ENCODE measurements at places on chromosomes 6 and 20. TPM values are rescaled to one million over a fixed set of nuclear protein-coding genes. Genes with fewer than 3 reads are reported as not detected.

- H3K4me1 ChIP-seq, result no peaks in the 10 kb centered on the region
- no peak for DNase-seq
- no peaks in the 10 kb centered on the region for H3K36me3 ChIP-seq
- no peaks in the 10 kb centered on the region for H3K27me3 ChIP-seq
Measured at GRCh38 chr6:140090871-140091270, 716.4 kb upstream of the CITED2 start.

- DNase-seq, result no peak
- peaks cover 61% of the 10 kb centered on the region for H3K4me1 ChIP-seq
- H3K27me3 ChIP-seq, result no peaks in the 10 kb centered on the region
- no peak overlapping the region for H3K4me3 ChIP-seq
- no peak overlapping the region for H3K27ac ChIP-seq
Measured at GRCh38 chr20:10428008-10428407, 6.0 kb downstream of the MKKS start.

DNA sequence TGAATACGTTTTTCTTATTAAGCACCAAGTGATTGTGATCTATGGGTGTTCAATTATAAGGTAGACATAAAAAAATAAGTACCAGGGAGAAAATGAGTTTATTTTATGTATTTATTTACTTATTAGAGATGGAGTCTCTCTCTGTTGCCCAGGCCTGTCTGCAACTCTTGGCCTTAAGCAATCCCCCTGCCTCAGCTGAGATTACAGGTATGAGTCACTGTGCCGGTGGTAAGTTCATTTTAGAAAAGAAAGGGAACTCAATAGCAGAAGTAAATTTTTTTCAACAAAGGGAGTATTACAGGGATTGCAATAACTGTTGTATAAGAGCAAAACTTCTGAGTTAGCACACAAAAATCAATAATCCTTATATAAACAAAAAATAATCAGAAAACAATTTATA lies 98.7 kb upstream of the FUT9 start:
- H3K27ac ChIP-seq, result no peak overlapping the region
- H3K36me3 ChIP-seq, result no peaks in the 10 kb centered on the region
- H3K4me3 ChIP-seq, result no peak overlapping the region
- H3K27me3 ChIP-seq, result no peaks in the 10 kb centered on the region
- no peak for DNase-seq

DNA sequence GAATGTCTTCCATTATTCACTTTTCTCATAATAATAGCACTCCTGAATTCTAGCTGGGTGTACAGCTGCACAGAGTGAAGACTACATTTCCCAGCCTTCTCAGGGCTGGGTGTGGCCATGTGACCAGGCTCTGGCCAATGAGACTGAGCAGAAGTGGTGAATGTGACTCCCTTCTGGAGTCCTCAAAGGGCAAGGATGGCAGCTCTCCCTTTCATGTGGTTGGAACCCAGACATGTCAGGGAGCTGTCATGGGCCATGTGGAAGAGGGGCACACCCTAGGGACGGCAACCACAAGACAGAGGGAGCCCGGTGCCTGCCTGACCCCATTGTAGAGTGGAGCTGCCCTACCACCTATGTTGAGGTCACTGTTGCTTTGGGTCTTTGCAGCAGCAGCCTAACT lies 312.8 kb upstream of the SULF2 start:
- H3K27ac ChIP-seq, result no peak overlapping the region
- H3K4me3 ChIP-seq, result no peak overlapping the region
- no peaks in the 10 kb centered on the region for H3K4me1 ChIP-seq
- no peak for DNase-seq

GRCh38 chr20:54350415-54350814 lies 125.0 kb upstream of the DOK5 start:
- H3K4me1 ChIP-seq, result no peaks in the 10 kb centered on the region
- no peaks in the 10 kb centered on the region for H3K36me3 ChIP-seq
- no peak for DNase-seq
- no peaks in the 10 kb centered on the region for H3K27me3 ChIP-seq
- H3K4me3 ChIP-seq, result no peak overlapping the region

- H3K4me3 ChIP-seq, result peak overlapping the region; percentile 76
- no peaks in the 10 kb centered on the region for H3K27me3 ChIP-seq
- DNase-seq, result no peak
- H3K36me3 ChIP-seq, result peaks cover 23% of the 10 kb centered on the region
- H3K27ac ChIP-seq, result peak overlapping the region; percentile 94
Measured at GRCh38 chr20:6006603-6006949, 47.3 kb downstream of the LRRN4 start.

DNA sequence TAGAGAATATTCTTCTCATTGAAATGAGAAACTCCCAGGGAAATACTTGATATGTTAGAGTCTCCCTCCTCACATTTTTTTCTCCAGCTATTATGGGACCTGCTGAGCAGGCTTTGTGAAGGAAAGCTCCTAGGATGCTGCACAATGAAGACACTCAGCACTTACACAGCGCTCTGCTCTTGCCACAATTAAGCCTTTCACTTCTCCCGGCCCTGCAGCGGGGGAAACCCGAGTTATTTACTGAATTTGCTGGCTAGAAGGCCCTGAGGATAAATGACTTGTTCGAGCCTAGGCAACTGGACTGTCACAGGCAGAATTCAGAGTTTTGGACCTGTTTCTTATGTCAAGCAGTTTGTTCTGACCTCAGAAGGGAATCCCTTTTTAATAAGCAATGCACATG lies 102.0 kb downstream of the MAP3K7 start:
- H3K4me1 ChIP-seq, result no peaks in the 10 kb centered on the region
- no peaks in the 10 kb centered on the region for H3K27me3 ChIP-seq
- H3K36me3 ChIP-seq, result no peaks in the 10 kb centered on the region
- H3K27ac ChIP-seq, result no peak overlapping the region
- DNase-seq, result no peak

DNA sequence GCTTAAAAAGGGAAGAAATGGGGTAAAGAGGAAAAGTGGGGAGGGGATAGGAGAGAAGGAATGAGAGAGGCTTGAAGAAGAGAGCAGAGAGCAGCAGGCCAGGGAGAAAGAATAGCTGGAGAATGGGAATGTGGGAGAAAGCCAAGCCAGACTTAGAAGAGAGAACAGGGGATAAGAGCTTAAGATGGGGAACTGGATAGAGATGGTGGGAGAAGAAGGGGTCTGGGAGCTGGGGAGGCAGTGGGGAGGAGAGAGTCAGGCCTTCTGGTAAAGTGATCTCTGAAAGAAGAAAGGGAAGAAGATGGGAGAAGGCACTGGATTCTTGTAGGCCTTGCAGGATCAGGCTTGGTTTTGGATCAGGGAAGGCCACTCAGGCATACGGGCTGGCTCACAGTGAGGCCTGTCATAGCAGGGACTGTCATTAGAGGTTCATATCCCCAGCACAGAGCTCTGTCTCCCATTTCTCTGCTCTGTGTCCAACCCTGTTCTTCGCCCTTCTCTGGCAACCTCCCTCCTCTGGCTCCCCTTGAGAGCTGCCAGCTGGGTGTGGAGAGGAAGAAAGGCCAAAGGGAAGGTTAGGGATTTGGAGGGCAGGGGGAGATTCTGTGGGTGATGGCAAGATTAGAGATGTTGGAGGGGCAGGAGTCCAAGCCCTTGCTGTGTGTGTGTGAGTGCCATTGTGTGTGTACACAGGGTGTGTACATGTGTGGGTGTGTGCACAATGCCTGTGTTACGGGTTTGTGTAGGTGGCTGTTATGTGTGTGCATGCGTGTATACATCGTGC lies 9.3 kb downstream of the SYNGAP1 start:
- H3K27me3 ChIP-seq, result no peaks in the 10 kb centered on the region
- H3K4me3 ChIP-seq, result no peak overlapping the region
- H3K36me3 ChIP-seq, result no peaks in the 10 kb centered on the region
- peaks cover 42% of the 10 kb centered on the region for H3K4me1 ChIP-seq
- peak overlapping the region; percentile 53 for H3K27ac ChIP-seq
- DNase-seq, result no peak

Gene PI16
- total RNA-seq, result 21.0 TPM

Measured in heart right ventricle (tissue), 16 donors.